ENCODE measurements at places on chromosomes 7 and 10.

GRCh38 chr10:131975003-131975402, 6.7 kb downstream of the BNIP3 start:
- no peak for DNase-seq

DNA sequence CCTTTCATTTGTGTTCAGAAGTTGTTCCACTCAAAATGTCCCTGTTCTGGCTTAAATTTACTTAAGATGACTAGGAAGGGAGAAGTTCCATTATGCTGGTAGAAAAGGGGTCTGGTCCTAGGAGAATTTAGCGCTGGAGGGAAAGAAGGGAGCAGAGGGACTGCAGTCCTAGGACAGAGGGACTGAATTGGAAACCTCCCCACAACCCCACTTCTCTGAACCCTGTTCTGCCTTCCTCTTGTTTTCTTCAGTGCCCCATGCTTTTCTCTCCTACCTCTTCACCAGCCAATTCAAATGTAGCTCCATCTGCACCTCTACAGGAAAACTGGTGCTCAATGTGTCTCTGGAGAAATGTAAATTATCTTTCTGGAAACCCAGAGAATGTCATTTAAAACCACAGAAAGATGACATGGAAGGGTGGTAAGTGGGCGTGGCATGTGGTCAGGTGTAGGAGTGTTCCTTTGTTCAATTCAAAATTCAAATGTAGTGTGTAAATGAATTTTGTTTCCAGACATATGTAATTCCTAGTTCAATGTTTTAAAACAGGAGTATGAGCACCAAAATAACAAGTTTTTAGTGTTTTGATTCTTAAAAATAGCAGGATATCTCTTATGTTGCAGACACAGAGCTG, 24.0 kb upstream of the RHOBTB1 start:
- DNase-seq, result no peak

DNA sequence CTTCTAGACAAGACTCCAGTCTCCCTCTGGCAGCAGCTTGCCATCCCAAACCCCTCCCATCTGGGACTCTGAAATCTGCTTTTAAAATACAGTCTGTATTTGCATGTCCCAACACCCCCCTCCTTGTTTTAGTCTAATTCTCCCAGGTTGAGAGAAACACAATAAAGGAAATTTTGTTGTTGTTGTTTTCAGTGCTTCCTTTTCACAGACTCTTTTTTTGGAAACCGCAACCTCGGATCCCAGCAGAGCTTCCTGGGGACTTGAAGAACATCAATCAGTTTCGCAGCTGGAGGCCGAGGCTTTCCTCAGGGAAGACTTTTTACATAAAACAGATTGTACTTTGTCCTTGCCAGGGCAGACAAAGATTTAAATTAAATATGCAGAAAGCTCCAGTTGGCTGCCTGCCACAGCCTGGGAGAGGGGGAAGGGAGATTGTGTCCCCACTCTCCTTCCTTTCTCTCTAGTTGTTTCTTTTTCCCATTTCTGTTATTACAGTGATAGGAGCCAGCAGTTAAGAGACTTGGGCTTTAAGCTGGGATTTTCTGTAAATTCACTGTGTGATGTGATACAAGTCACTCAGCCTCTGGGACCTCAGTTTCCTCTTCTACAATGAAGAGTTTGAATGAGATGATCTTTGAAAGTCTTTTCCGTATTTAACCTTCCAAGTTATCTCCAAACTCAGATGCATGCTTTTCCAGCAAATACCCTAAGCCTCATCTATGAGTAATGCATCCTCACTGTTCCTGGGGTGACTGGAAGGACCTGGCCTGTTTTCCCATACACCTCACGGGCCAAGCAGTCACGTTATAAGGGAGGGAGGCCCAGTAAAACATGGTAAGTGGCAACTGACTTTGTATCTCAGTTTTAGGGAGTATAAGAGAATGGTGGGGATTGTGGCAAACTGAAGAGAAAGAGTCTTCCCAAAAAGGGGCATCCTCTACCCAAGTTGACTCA, 192.3 kb downstream of the REEP3 start:
- DNase-seq, result no peak

DNA sequence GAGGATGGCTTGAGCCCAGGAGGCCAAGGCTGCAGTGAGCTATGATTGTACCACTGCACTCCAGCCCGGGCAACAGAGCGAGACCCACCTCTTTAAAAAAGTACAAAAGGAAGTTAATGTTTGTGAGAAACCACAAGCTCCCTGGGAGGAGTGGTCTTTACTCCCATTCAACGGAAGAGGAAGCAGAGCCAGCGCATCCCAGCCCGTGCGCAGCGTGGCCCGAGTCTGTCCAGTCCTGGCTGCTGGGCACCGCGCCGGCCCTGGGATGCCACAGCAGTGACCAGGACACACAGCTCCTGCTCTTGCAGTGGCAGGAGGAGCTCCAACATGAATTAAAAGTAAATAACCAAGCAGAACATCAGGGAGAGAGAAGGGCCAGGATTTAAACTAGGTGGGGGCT, 68.4 kb downstream of the ELFN1 start:
- DNase-seq, result no peak

- DNase-seq, result no peak
Measured at GRCh38 chr7:27575613-27576012, 87.1 kb downstream of the HIBADH start.

DNA sequence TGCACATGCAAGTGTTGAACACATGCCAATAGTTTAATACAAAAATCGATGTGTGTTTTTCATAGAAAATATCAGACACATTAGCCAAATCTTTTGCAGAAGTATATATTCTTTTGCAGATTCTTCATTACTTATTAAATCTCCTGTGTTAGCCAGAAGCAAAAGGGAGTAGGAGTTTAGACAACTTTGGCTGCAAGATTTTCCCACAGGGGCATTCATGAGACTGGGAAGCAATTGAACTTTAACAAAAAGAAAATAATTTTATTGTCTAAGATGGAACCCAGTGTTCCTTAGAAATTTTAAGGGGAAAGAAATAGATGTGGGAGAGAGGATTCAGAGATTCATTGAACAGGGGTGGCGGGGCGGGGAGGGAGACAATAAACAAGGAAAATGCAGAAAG, 1336.0 kb downstream of the GATA3 start:
- DNase-seq, result no peak

GRCh38 chr7:36284456-36285090, 105.1 kb upstream of the ANLN start:
- no peak for DNase-seq

DNA sequence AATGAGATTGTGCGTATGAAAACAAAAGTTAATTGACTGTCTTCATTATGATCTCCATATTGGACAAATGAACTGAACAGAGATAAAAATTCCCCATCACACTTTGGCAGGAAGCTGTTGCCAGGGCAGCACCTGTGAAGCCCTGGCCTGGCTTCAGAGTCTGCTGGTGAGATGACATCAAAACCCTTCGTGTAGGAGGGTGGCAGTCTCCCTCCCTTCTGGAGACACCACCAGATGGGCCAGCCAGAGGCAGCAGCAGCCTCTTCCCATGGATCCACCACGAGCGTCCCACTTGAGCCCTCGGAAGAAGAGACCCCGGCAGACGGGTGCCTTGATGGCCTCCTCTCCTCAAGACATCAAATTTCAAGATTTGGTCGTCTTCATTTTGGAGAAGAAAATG, at the start of gene DNTT:
Gene DNTT, plus strand, starts transcription at position 205 of the 400 bp plus-strand sequence. Its CDS starts 64 bp downstream, at position 269.
- DNase-seq, result no peak

- no peak for DNase-seq
Measured at GRCh38 chr7:66883716-66884115, 37.3 kb upstream of the TMEM248 start.

- DNase-seq, result no peak
Measured at GRCh38 chr7:128904381-128905197, 5.9 kb downstream of the KCP start.

DNA sequence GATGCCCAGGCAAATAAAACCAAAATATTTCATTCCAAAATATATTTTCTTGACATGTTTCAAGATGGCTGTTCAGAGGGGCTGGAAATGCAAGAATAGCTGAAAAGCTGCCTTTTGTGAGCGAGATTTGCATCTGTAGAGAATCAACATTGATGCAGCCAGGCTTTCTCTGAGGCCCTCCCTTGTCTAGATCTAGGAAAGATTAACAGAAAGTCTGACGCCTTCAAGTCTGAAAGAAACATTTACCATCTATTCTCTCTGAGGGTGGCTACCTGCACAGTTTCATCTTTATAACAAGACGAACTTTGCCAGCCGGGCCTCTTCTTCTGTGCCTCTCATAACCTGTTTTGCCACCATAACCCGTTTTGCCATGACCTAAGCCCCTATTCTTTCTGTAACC, 170.2 kb downstream of the AKR1D1 start:
- no peak for DNase-seq

DNA sequence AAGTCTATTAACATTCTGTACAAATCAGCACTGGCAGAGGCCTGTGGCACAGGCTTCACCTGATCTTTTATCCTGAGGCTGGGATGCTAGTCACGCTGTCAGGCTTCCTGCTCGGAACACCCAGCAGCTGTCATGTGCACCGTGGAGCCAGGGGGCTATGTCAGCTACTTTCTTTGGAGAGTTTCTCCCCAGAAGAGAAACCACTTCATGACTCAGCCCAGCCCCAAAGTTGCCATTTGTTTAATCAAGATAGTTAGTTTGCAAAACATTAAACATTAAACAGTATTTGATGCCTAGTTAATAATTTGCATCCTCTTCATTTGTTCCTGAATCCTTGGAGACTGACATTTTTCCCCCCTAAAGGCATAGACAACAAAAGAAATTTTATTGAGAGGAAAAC, at the start of gene HABP2:
Gene HABP2, plus strand, starts transcription at position 353 of the 400 bp plus-strand sequence. CDS start 69 bp downstream, outside the sequence.
- DNase-seq, result no peak

DNA sequence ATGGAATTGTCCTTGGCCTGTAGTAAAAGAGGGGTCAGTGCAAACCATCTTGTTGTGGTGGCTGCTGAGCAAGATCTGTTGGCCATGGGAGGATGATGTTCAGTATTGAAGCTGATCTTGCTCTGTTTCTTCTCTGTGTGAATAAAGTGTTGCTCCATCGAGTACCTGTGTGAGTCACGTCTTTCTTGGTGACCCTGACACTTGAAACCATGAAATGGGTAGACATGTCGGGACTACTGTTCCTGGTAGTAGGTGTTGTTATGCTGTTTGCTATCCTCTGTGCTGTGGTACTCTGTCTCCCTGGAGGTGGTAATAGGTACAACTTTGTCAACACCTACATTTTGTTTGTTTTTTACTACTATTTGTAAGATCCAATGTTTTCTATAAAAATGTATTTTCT, 330.6 kb downstream of the MDFIC start:
- no peak for DNase-seq

DNA sequence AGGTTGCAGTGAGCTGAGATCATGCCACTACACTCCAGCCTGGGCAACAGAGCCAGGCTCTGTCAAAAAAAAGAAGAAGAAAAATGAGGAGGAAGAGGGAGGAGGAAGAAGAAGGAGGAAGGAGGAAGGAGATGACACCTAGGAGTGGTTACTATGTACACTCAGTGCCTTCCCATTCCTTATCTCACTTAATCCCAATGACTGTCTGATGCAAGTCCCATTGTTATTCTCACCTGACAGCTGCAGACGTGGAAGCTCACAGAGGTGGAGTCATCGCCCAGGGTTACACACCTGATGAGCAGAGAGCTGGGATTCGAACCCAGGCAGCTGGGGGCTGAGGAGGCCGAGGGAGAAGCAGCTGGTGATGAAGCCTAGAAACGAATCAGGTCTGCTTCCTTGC, 258.8 kb downstream of the SNX10 start:
- no peak for DNase-seq

DNA sequence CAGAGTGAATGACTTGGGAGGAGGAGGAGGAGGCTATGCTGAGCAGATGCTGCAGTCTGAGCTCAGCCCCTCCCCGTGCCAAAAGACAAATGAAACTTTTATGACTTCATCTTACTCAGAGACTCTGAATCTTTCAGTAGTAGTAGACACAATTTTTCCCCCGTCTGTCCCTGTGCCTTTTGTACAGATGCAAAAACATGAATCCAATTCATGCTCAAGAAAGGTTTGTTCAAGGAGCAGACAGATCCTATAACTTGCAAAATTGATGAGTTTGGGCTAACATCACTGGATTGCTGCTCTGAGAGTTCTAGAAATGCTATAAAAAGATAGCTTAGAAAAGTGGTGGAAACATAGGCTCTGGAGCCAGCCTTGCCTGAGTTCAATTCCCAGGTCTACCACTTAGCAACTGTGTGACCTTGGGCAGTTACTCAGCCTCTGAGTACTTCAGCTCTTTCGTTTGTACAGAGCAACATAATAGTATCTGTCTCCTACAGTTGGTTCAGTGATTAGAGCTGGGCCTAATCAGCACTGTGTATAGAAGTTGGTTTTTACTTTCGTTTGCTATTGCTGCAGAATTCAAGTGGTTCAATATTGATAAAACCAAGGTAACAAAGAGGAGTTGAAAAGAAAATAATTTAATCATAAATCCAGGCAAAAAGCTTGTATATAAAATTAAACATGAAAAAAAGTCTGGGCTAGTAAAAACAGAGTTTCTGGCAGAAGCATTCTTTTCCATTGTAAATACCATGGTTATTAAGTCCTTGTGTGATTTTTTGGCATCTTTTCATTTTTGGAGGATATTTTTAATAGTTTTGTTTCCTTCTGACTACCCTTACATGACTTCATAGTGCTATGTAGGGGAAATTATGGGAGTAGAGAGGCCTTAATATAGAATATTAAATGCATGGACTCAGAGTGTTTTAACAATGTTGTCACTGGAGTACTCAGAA, 174.2 kb upstream of the ZNF32 start:
- DNase-seq, result no peak

GRCh38 chr7:78019447-78020135, 221.0 kb downstream of the PHTF2 start:
- DNase-seq, result peak; percentile 29

DNA sequence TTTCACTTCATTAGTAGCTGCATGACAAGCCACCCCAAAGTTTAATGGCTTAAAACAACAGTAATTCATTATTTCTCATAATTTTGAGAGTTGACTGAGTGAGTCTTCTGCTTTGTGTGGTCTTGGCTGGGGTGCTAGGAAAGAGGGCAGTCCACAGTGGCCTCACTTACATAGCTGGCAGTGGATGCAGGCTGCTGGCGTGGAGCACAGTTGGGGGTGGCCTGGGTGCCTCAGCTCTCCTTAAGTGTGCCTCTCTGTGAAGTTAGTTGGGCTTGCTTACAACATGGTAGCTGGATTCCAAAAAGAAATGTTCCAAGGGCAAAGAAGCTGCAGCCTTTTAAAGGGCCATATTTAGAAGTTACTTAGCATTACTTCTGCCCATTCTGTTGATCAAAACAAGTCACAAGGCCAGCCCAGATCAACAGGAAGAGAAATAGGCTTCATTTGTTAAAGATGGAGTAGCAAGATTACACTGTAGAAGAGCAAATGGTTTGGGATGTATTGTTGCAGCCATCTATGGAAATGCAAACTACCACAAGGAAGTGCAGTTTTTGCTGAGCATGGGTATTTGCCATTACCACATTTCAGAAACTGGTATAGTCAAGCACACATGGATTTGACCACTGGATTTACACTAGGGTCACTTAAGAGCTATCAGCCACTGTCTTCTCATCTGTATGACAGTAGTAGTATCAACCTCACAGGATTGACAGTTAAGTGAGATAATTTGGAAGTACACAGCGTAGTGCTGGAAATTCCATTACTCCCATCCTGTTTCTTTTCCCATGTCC, 33.6 kb downstream of the ZEB1 start:
- DNase-seq, result no peak

- DNase-seq, result no peak
Measured at GRCh38 chr7:149598721-149599308, 101.2 kb upstream of the ZNF746 start.

All from activated T-cell treated with anti-CD3 and anti-CD28 coated beads for 1 hour (primary cell).